ENCODE measurements at places on chromosomes 4 and X. TPM values are rescaled to one million over a fixed set of nuclear protein-coding genes. Genes with fewer than 3 reads are reported as not detected.

DNA sequence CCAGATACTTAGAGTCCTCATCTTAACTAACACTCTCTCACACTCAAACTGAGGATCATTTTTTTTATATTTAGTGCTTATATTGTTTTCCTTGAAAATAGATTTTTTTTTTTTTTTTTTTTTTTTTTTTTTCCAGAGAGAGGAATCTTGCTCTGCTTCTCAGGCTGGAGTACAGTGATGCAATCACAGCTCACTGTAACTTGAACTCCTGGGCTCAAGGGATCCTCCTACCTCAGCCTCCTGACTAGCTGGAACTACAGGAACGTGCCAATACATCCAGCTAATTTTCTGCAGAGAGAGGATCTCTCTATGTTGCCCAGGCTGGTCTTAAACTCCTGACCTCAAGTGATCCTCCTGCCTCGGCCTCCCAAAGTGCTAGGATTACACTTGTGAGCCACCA, 650.3 kb upstream of the ATOH1 start:
- DNase-seq, result no peak

Gene XPNPEP2
- total RNA-seq, result not detected

Gene PASD1
- total RNA-seq, result not detected

DNA sequence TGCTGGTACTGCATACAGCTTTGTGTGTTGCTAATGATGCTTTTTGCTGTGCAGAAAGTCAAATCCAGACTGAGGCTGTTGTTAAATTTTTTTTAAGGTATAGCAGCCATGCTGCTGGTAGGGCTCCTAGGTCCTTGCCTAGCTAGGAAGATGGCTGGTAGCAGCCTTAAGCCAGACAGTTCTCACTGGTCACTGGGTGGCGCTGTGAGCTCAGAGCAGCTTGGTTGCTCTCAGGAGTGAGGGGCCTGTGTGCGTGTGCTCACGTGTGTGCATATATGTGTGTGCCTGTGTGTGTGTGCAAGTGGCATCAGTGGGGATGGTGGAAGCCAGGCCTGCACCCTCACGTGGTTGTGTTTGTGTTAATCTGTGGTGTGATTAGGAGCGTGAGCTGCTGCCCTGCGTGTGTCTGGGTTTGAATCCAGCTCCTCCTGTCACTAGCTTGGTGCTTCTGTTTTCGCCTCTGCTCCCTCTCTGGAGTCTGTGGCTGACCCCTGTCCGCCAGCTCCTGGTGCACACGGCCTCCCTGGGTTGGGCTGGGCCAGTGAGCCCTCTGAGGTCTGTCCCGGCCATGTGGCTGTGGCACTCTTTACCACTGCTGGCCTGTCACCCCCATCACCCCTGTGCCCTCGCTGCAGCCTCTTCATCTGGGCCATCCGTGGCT, 46.1 kb downstream of the SORCS2 start:
- no peak for DNase-seq

Gene STAP1
- total RNA-seq, result not detected

Gene MAGEC2
- total RNA-seq, result 184 TPM

DNA sequence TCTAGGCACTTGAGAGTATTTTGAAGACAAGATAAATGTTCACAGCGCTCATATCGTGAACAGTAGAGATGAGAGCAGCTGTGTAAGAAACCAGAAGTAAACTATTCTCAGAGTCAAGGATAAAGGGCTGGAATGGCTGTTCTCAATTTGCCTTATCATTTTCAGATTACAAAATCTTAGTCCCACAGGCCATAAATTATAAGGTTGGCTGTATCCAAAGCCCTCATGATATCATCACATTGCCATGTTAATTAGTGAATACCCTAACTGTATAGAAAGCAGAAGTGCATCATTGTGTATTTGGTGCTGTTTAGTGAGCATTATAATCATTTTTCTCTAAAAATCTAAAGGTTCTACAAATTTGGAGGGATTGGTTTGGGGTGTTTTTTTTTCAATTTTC, 168.9 kb upstream of the EDNRA start:
- no peak for DNase-seq
